ENCODE measurements at places on chromosomes 2 and 18.

GRCh38 chr18:35747894-35748472 lies 166.4 kb downstream of the GALNT1 start:
- DNase-seq = no peak

DNA sequence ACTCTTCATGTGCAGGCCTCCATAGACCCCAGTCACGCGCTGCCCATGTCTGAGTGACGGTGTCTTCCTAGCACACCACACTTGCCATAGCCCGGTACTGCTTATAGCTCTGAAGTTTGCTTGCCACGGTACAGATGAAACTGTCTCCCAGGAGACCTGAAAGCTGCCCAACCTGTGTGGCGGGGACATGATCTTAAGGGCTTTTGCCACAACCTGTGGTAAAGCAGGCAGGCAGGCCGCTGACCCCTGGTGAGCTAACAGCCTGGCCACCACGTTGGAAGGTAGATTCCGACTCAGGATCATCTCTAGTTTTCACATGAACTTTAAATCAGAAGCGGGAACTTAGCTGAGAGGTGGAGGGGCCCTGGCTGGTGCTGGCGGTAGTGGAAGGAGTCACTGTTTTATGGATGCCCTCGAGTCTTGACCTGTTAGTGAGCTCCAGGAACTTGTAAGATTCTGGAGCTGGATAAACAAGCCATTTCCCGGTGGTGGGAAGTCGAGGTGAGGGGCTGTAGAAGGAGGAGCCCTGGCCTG lies 153.3 kb downstream of the ZNF236 start:
- DNase-seq = no peak

DNA sequence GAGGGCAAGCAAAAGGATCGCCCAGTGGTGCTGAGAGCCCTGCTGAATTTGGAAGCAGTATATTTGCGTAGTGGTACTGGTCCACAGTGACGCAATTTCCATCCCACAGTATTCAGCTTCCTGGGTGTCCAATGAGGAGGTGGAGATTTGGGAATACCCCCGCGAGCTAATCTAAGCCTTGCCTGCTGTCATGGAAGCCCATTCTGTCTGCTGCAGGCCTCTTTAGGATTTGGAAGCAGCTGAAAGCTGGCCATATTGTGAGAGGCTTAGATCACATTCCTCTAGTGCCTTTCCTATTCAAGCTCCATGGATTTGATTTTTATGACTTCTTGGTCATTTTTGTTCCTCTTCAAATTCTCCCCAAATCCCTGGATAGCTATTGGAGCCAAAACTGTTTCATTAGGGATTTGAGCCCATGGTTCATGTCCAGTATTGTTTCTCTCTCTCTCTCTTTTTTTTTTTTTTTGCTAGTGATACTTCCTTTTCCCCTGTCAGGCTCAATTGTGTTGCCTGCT lies 22.3 kb upstream of the DYNC2LI1 start:
- no peak for DNase-seq

DNA sequence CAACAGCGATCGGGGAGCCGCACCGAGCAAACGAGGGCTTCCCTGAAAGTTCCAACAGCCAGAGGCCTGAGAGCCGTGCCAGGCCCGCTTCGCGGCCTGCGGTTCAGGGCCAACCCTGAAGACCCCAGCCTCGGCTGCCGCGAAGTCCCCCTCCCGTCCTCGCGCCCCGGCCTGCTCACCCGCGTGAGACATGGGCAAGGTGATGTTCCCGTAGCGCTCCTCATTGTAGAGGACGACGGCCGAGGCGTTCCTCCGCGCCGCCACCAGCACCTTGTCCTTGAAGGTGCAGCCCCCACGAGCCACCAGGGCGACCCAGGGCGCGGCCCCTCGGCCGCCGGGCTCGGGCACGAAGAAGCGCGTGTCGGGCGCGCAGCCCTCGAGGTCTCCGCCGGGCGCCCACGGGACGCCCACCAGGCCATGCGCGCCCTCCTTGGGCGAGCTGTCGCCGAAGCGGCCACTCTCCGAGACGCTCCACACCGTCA lies 510 bp downstream of the RNF149 start:
- DNase-seq = peak; percentile 51

DNA sequence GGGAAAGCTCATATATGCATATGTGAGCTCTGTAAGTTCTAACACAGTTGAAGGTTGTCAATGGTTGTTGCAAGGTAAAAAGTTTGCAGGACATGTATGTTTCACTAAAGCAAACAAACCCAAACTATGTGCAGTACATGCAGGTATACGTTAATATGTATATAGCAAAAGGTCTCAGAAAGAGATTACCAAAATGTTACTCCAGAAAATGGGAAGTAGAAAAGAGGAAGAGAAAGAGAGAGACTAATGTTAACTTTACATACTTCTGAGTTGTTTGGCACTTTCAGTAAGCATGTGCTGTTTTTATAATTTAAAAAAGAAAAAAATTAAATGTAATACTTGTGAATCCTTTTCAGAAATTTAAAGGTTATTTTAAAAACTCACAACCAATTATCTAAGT lies 32.8 kb upstream of the PEX13 start:
- DNase-seq = no peak

GRCh38 chr2:217887841-217888701 lies 114.7 kb downstream of the TNS1 start:
- DNase-seq = peak; percentile 38

GRCh38 chr2:138711812-138712211 lies 68.4 kb downstream of the NXPH2 start:
- DNase-seq = peak; percentile 4
